ENCODE measurements at places on chromosomes 13 and 19. TPM values are rescaled to one million over a fixed set of nuclear protein-coding genes. Genes with fewer than 3 reads are reported as not detected.
A peak's percentile ranks its signal among the peaks of the same experiment; 100 is the strongest.

- peak; percentile 62 for DNase-seq
These were observed 25.0 kb upstream of the FXYD3 start for GRCh38 chr19:35090506-35091214.

DNA sequence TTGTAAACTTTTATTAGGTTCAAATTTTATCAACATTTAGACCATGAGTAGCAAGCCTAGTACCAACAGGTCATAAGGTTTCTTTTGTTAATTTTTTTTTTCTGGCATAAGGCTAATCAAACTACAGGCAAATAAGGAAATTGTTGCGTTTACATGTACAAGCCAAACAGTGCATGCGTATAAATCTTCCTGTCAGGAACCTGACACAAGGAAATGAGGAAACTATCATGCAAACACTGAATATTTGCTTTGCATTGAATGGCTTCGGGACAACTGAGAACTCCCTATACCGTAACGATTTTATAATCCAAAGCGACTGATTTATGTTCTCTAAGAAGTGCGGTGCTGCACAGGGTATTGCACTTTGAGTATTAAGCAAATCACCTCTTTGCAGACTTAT is 133.0 kb upstream of the TRPC4 start:
- DNase-seq: no peak

DNA sequence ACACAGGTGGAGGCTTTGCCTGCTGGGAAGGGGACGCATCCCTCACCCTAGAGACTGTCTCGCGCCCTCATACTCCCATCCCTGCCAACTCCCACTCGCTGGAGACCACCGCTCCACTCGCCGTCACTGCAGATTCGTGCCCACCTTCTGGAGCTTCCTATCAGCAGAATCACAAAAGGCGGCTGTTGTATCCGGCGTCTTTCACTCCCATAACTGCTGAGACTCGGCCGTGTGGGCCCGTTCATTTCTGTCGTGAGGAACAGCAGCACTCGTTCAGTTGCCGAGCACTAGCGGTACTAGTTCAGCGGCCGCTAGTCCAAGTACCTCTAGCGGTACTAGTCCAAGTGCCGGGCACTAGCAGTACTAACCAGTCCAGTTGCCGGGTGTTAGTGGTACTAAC is 124.6 kb upstream of the MCF2L start:
- no peak for DNase-seq

The GNG7 gene
- total RNA-seq: 6.2 TPM

The WDR62 gene
- 1.6 TPM for total RNA-seq

- no peak for DNase-seq
These were observed 99.0 kb downstream of the TM9SF2 start for GRCh38 chr13:99600318-99600717.

The FGF22 gene
- 0.29 TPM for total RNA-seq

DNA sequence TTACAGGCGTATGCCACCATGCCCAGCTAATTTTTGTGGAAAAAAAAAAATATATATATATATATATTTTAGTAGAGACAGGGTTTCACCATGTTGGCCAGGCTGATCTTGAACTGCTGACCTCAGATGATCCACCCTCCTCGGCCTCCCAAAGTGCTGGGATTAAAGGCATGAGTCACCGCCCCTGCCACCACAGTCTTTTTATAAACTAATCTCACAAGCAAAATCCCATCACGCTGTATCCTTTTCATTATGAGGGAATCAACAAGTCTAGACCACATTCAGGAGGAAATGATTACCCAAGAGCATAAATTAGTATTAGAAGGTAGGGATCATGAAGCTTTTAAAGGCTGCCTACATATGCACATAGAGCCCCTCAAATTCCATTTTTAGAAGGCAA is 210.6 kb upstream of the NBEA start:
- DNase-seq: no peak

The KLK2 gene
- total RNA-seq: not detected

- DNase-seq: no peak
These were observed 13.3 kb upstream of the LILRB1 start for GRCh38 chr19:54616821-54617560.

DNA sequence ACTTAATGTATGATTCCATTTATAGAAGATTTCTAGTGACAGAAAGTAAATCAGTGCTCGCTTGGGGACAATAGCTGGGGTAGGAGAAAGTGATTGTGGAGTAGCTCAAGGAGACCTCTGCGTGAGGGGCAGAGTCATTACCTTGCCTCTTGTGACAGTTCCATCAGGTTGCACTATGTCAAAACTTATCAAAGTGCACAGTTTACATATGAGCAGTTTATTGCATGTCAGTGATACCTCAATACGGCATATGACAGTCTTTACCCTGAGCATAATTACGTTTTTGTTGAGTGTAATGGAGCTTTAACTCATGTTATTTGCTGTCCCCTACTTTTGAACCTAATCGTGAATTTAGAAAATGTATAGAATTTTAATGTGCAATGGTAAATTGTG is 15.0 kb downstream of the ARHGEF7 start:
- no peak for DNase-seq

- DNase-seq: no peak
These were observed 1.6 kb downstream of the ZNF415 start for GRCh38 chr19:53131085-53131590.

DNA sequence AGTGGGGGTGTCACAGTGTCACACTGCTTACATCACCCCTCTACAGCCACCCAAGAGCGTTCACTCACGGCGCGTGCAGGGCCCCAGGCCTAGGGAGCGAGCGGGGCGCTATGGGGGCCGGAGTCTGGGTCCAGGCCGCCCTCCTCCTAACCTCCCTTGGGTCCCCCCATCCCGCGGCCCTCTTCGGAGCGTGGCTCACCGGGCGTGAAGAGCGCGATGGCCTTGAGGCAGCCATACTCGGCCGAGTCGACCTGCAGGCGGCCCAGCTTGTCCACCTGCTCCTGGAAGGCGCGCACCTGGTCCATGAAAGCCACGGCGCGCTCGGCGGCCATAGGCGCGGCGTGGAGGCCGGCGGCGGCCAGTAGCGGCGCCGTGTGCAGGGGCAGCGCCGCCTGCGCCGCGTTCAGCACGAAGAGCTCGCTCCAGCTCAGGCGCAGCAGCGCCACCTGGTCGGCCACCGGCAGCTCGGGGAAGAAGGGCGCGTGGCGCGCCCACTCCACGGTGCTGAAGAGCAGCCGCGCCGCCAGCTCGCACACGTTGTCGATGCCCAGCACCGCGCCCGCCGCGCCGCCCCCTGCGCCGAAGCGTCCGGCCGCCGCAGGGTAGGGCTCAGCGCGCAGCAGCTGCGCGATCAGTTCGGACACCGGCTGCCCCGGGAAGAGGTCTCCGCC is 9.4 kb downstream of the OCEL1 start:
- no peak for DNase-seq

The GZMM gene
- 0.83 TPM for total RNA-seq

DNA sequence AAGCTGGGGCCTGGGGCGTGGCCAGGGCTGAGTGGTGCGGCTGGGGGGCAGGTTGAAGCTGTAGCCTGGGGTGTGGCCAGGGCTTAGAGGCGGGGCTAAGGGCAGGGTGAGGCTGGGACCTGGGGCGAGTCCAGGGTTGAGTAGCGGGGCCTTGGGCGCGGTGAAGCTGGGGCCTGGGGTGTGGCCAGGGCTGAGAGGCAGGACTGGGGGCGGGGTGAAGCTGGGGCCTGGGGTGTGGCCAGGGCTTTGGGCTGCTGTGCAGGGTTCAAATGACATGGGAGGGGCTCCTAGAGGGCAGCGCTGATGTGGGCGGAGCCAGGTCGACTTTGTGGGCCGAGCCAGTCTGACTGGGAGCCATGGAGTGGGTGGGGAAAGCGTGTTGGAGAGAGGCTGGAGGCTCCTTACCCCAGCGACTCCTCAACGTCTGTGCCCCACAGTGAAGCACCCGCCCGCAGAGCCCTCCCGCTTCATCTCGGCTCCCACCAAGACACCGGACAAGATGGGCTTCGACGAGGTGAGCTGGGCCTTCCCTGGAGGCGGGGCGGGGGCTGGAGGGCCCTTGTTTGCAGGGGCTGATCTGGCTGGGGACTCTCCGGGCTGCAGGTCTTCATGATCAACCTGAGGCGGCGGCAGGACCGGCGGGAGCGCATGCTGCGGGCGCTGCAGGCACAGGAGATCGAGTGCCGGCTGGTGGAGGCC is 21.5 kb downstream of the COLGALT1 start:
- DNase-seq: no peak

The SYNGR4 gene
- not detected for total RNA-seq

The LIPE gene
- total RNA-seq: 23.6 TPM

- DNase-seq: no peak
These were observed 22.9 kb upstream of the POMP start for GRCh38 chr13:28636069-28636468.

The SPART gene
- total RNA-seq: 89.2 TPM

DNA sequence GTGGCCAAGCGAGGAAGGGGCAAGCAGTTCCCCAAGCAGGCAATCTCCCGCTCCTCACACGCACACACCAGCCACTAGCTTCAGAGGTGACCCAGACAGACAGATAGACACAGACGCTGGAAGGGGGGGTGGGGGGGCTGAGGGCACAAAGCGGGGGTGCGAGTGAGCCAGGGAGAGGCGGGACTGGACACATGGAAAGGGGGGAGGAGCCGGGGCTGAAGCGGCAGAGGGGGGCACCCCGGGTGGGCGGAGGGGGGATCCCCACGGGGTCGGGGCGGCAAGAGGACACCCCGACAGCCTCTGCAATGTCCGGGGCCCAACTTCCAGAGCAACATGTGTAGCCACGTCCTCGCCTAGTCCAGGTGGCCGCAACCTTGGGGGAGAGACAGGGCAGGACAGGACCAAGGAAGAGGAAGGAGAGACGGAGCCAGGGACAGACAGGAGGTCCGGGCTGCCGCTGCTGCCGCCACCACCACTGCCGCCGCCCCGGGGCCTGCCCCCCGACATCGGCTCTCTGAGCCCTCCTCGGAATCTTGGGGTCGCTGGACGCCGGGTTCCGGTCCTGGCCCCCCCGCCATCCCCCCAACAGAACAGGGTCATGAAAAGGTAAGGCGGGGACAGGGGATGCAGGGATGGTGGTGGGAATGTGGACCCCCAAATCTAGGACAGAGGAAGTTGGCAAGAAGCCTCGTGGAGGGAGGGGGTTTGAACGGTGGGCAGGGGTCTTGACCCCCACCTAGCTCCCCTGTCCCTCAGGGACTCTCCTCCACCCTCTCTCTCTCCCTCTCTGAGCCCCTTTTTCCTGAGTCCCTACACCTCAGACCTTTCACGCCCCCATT is 1.1 kb downstream of the GRIN2D start:
- no peak for DNase-seq

GRCh38 chr13:88112526-88112925 is 441.4 kb downstream of the SLITRK5 start:
- no peak for DNase-seq

All from ureter (tissue), 1 donor.